ENCODE measurements at places on chromosomes 13 and 19. TPM values are rescaled to one million over a fixed set of nuclear protein-coding genes. Genes with fewer than 3 reads are reported as not detected.

Gene SHC2
- total RNA-seq = 18.8 TPM

Gene METTL21C
- not detected for total RNA-seq

Gene MAP4K1
- total RNA-seq = 33.7 TPM

Gene NLRP9
- not detected for total RNA-seq

Gene SIGLEC8
- total RNA-seq = 0.28 TPM

Gene FAAP24
- total RNA-seq = not detected

Gene LILRA5
- 12.2 TPM for total RNA-seq

Gene LRRC63
- total RNA-seq = 3.6 TPM

Gene CD70
- total RNA-seq = not detected

Gene MFSD12
- 85.6 TPM for total RNA-seq

Gene TTC9B
- total RNA-seq = not detected

Gene MBNL2
- total RNA-seq = 59.6 TPM

Gene CHMP2A
- 98.8 TPM for total RNA-seq

Gene A1BG
- 10.0 TPM for total RNA-seq

Gene CCL25
- total RNA-seq = not detected

Gene ZNF665
- total RNA-seq = 4.5 TPM

Gene SGCG
- 3.4 TPM for total RNA-seq

Gene TNFSF9
- total RNA-seq = 0.27 TPM

Gene ZSCAN1
- total RNA-seq = not detected

Gene KLK12
- not detected for total RNA-seq

Gene EBI3
- 16.1 TPM for total RNA-seq

Gene OR7E24
- not detected for total RNA-seq

Gene CYP4F8
- total RNA-seq = not detected

Gene CALR3
- total RNA-seq = not detected

Gene PSG4
- total RNA-seq = not detected

Gene RASL11A
- total RNA-seq = 57.6 TPM

Gene ZFP36
- 315 TPM for total RNA-seq

Gene AMER2
- not detected for total RNA-seq

Data from thoracic aorta (tissue), 2 donors.